ENCODE measurements at places on chromosomes 2 and 18. TPM values are rescaled to one million over a fixed set of nuclear protein-coding genes. Genes with fewer than 3 reads are reported as not detected.

The SGPP2 gene
- total RNA-seq = 56.9 TPM

The ARHGAP15 gene
- total RNA-seq = 1.9 TPM

The ZFP36L2 gene
- 137 TPM for total RNA-seq

The TBR1 gene
- total RNA-seq = 0.06 TPM

The RPIA gene
- 8.7 TPM for total RNA-seq

The OBSL1 gene
- 34.2 TPM for total RNA-seq

All from lower leg skin (tissue), 4 donors.